ENCODE measurements at places on chromosomes 12 and 14.
A peak's percentile ranks its signal among the peaks of the same experiment; 100 is the strongest.

- no peak for DNase-seq
These were observed 128.0 kb upstream of the EEA1 start for GRCh38 chr12:93056971-93057535.

- no peak for DNase-seq
These were observed 25.4 kb downstream of the SVOP start for GRCh38 chr12:108995370-108995992.

DNA sequence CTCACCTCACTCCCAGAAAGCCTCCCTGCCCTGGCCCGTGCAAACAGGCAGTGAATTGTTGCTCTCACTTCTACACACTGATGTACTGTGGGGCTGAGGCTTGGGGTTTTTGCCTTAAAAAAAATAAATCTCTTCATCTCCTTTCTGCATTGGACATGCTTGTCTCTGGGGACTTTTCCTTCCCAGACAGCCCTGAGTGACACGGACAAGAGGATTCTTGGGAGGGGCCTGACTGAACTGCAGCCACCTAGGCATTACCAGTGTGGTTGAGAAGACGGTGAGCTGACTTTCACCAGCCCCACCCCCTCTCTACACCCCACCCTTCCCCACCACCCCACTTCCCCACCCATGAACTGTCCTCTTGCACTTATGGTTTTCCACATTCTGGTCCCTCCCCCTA is 51.6 kb upstream of the PARP11 start:
- DNase-seq = no peak

DNA sequence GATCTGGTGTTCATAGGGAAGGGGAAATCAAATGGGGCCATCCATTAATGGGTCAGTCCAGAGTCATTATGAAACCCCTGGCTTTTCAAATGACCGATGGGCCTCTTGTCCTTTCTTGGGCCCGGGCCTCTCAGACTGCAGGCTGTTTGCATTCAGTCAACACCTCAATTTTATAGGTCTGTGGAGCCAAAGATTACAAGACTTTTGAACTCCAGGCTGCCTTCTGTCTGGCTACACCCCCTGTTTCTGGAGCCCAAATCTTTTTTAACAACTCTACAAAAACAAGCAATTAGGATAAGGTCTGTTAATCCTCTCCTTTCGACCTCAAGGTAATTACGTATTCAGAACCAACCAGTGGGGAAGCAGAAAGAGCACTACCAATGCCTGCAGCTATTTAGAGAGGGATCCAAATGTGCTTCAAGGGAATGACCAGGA is 35.6 kb downstream of the DUSP6 start:
- no peak for DNase-seq

- DNase-seq = peak; percentile 22
These were observed 86.7 kb downstream of the CALM1 start for GRCh38 chr14:90483571-90483974.

DNA sequence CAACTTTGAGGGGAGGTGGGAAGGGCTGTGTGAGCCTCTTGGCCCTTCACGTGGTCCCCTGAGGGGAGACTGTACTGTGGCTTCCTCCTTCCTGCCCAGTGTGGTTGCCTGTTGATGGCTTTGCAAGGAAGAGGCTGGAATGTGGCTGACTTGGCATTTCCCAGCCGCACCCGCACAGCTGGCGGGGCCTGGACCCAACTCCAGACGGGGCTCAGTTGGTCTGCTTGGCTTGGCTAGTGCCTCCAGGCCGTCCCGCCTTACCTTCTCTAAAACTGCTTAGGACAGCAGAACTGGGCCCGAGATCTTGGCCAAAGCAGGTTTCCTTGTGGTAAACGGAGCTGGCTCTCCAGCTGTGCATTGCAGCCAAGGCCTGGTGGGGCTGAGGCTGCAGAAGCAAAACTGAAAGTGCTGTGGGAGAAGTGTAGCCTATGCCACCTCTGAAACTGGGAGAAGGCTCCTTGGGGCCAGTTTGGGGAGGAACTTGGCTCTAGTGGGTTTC is 139.5 kb downstream of the SMOC1 start:
- DNase-seq = no peak

- no peak for DNase-seq
These were observed 250.4 kb downstream of the SOX5 start for GRCh38 chr12:23699031-23699430.

GRCh38 chr14:105123064-105123665 is 45.4 kb downstream of the JAG2 start:
- DNase-seq = no peak

- no peak for DNase-seq
These were observed 885.8 kb upstream of the TMEM132C start for GRCh38 chr12:127381043-127381668.

- DNase-seq = no peak
These were observed 19.7 kb upstream of the RD3L start for GRCh38 chr14:103961928-103962578.

- DNase-seq = peak; percentile 41
These were observed 604 bp downstream of the EEA1 start for GRCh38 chr12:92928421-92928961.

DNA sequence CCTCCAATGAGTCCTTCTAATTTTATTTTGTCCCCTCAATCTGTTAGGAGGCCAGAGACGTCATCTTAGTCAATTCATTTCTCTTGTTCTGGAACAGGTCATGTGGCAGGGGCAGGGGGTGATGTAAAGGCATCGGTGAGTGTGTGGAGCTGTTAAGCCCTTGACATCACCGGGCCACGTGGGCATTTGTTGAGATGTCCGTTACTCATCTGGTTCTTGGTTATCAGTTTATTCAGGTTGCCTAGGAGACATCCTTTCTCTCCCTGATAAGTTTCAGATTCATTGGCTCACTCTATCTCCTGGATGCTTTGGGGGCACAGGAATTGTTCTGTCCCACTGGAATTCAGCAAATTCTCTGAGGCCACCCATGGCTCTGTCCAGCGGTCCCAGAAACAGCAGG is 33.6 kb upstream of the SEL1L start:
- no peak for DNase-seq

DNA sequence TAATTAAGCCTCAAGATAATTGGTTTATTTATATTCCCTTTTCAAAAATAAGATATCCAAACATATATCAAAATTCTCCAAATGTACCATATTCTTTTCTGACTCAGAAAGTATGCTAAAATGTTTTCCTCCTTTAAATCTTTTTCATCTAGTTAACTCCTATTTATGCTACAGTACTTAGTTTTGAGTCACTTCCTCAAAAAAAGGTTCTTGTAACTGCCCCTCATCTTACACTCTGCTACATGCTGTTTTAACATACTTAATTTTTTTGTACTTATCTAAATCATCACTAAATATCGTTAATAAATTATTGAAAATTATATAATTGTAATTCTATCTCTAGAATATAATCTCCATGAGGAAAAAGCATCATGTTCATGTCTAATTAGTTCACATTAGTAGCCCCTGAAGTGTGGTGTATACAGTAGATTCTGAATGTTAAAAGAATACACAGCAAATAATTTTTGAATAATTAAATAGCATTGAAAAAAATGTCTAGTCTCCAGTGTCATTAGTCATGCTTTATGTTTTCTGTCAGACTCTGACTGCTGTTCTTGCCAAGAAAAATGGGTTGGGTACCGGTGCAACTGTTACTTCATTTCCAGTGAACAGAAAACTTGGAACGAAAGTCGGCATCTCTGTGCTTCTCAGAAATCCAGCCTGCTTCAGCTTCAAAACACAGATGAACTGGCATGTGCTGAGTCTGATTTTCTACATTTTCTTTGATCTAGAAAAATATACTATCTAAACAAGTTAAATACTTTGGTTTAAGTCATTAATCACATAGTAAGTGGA is 3.5 kb downstream of the KLRD1 start:
- DNase-seq = no peak

DNA sequence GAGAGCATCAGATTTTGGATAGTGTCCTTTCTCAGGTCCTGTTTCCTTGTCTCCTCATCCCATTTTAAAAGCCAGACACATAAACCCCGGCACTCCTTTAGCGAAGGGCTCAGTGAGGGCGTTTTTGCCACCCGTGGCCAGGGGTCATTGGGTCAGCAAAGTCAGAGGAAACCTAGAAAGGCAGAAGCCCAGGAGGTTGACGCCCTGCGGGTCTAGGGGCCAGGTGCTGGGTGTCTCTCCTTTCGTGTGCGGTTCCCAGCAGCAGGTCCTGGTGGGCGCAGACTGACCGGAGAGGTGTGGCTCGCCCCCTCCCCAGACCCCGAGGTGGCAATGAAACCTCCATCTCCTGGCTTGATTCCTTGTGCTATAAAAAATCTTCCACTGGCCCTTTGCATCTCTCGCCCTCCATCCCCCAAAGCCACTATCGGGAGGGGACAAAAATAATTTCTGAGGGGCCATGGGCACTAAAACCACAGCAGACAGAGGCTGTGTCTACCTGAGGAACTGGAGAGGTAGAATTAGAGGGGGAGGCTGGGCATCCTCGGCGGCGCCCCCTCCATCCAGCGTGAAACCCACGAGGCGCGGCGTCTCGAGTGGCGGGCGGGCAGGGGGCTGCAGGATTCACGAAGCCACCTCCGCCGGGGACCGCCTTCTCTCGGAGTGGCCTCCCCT is 858 bp upstream of the FRMD6 start:
- DNase-seq = no peak

DNA sequence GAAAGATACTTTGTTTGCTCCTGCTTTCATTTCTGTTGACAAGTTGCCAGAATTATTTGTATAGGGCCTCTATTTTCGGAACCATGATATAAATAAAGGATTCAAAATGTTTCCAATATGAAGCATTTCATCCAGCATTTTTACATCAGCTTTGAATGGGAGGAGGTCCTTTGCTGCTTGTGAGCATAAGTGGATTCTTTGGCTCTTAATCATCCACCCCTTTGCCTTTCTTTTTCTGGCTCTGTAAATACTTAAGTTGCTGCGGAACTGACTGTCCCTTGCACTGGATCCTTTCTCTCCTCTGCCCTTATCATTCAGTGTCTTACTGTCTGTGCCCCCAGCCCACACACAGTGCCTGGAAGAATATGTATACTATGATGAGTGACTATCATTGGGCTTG is 357.3 kb upstream of the RGS6 start:
- no peak for DNase-seq

DNA sequence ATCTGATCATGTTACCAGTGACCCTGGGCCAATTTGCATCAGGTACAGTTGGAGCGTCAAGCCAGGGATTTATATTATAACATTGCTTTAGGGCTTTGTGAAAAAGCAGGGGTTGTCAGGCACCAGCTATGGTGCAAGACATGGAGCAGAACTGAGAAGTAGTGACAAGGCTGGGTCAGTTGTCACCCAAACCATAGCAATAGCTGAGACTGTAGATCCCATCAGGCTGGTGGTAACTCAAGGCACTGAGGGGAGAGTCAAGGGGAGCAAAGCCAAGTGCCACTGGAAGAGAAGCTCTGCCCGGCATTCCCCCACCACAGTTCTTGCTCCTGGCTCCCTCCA is 16.9 kb downstream of the BCL2L14 start:
- no peak for DNase-seq

- DNase-seq = no peak
These were observed 141.2 kb upstream of the NOS1 start for GRCh38 chr12:117502633-117503032.

DNA sequence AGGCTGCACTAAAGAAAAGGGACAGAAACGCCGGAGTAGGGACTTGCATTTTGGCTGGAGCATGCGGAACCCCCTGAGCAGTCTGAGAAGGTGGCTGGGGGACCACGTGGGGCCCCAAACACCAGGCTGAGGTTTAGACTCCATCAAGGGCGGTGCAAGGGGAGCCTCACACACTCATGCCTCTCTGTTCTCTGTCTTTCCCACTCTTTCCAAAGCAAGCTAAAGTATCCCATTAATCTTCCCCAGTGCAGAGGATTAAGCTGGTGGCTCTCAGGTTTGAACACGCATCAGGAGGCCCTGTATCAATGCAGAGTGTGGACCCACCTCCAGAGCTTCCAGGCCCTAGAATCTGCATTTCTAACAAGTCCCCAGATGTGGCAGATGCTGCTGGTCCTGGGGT is 13.5 kb downstream of the CCDC197 start:
- no peak for DNase-seq

- DNase-seq = no peak
These were observed 5.2 kb downstream of the PDZRN4 start for GRCh38 chr12:41193311-41193710.

- no peak for DNase-seq
These were observed 224.3 kb upstream of the DCN start for GRCh38 chr12:91406920-91407341.

- no peak for DNase-seq
These were observed 25.6 kb upstream of the GPATCH2L start for GRCh38 chr14:76126076-76126475.

DNA sequence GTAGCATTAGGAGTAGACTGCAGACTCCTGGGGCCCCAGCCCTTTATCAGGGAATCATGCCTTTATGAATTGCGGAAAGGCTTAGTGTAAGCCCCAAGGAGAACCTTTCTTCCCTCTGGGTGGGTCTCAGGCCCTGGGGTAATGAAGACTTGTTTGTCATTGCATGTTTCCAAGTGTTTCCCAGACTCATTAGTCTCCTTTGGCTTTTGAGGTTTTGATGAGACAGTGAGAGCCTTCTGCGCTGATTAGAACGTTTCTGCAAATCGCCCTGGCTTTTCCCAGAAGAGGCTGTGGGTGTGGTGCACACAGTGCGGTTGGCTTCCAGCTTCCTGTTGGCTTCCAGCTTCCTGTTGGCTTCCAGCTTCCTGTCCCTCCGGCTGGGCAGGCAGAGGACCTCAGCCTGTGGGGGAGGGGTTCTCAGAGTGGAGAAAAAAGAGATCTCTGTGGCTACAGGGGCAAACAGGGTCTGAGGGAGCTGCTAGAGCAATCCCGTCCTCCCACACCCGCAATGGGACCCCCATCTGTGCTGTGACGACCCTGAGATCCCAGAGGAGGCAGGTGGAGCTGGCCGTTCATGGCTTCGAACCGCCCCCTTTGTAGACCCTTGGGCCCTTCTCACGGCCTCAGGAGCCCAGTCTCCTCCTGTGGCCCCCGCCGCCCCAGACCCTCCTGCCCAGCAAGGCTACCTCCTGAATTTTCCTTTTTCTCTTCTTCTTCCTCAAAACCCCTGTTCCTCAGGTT is 42.1 kb downstream of the GPR68 start:
- no peak for DNase-seq

DNA sequence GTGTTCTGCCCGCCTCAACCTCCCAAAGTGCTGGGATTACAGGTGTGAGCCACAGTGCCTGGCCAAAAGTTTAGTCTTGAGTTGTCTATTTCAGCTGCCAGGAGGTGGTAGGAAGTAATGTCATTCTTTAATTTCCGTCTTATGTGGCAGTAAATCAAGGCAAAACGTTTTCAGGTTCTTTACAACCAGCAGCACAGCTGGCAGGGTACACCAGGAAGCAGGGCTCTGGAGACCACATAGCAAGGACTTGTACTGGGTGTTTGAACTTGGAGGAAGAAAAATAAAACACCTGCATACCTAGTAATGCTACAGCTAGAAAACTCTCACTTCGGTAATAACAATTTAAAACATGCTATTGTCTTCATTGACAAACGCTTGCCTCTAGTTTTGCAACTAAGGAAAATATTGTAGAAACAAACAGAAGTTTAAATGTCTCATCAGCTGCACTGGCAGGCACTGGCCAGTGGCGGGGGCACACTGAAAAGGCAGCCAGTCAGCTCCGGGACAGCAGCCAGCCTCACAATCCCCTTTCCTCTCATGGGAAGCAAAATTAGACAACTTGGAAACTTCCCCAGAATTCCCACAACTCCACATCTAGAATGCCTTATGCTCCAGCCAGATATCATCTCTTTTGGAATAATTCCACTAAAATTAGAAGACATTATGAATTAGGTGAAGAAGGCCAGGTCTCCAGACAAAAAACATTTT is 72.2 kb downstream of the CLIP1 start:
- no peak for DNase-seq
